NCI-H1417 treated with DMSO at 0.1 percent for 48 hours (cell line): ENCODE measurements at places on chromosomes 2 and 18.

DNA sequence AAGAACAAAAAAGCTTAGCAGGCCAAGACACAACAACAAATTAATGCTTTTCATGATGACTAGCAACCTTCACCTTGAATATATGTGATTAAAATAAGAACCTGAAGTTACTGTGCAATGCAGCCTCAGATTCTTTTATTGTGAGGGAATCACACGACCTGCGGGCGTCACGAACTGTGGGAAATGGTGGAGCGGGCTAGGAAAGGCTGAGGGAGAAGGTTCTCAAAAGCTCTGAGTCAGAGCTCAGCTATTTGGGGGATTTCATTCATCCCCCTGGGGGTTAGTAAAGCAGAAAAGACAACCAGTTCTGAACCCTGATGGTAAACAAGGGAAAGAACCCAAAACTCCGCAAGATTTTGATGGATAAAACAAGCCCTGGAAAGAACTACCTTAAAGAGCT, 89.3 kb upstream of the NCKAP5 start:
- no peak for DNase-seq

- DNase-seq: peak; percentile 13
Measured at GRCh38 chr2:168434146-168434545, 21.9 kb upstream of the CERS6 start.

DNA sequence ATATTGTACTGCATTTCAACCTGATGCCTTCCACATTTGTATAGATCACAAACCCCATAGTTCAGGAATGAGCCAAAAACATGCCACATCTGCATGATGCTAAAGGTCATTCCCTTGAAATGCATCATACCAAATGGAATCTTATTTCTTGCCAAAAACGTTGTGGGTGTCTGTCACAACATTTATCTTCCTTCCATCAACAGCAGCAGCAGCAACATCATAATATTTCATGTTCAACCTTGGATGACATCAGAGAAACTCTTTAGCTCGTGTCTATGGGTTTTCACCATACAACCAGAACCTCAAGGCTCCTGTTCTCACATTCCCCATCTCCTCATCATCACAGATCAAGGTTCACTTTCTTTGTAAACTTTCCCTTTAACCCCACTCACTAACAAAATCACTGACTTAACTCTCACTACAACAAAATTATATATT, 221.3 kb upstream of the CTAGE1 start:
- DNase-seq: no peak

- DNase-seq: no peak
Measured at GRCh38 chr2:9700109-9700495, 69.3 kb upstream of the YWHAQ start.

GRCh38 chr2:98474979-98475632, 30.4 kb downstream of the INPP4A start:
- DNase-seq: no peak

DNA sequence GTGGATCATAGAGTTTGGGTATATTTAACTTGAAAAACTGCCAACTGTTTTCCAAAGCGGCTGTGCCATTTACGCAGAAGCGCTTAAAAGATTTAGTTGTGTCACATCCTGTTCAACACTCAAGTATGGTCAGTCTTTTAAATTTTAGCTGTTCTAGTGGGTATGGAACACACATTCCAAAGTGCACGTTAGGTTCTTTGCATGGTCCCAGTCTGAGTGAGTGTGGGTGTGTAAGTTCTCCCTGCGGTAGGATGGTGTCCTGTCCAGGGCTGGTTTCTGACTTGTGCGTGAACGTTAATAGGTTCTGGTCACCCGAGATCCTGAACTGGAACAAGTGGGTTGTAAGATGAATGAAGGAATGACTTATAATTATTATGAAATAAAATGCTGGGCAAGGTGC, 28.4 kb upstream of the IL36G start:
- DNase-seq: no peak

GRCh38 chr2:169139145-169139544, 69.8 kb downstream of the DHRS9 start:
- no peak for DNase-seq

- DNase-seq: no peak
Measured at GRCh38 chr2:180196419-180196977, 189.4 kb upstream of the CWC22 start.

- DNase-seq: peak; percentile 53
Measured at GRCh38 chr18:3281456-3282400, 19.8 kb downstream of the MYL12B start.

DNA sequence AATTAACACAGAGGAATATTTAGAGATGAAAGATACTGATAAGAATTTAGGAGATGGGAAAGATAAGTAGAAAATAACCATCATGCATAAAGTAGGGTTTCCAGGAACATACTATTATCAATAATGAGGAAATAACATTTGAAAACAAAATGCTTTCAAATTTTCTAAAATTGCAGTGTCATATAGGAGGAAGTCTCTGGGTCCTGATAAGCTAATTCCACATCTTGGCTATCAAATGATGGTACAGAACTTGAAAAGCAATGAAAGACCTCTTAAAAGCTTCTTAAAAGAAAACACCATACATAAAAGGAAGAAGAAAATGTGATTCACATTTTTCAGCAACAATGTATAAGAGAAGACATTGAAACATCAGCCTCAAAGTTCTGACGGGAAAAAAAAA, 1024.8 kb downstream of the TSN start:
- no peak for DNase-seq

DNA sequence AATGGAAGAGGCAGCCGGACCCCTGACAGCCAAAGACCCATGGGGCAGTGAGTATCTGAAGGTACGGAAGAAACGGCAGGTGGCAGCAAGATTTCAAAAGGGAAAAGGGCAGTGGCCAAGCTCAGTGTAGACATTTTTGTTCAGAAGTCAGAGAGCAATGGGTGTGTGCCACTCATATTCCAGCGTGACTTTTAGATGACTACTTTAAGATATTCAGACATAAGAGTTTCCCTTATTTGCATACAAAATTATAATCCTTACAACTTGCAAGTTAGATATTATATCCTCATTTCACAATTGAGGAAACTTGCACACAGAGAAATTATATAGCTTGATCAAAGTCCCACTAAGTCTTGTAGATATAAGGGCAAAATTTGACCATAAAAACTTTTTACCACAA, 60.7 kb upstream of the CYTIP start:
- DNase-seq: no peak

- no peak for DNase-seq
Measured at GRCh38 chr2:134305109-134305491, 51.2 kb downstream of the MGAT5 start.

- no peak for DNase-seq
Measured at GRCh38 chr18:74457043-74457724, at the start of gene DIPK1C. TSS of gene DIPK1C (minus strand) at chr18:74457308. CDS start at chr18:74457259, 49 bp downstream.

- DNase-seq: no peak
Measured at GRCh38 chr2:29139731-29140130, 24.5 kb downstream of the CLIP4 start.

DNA sequence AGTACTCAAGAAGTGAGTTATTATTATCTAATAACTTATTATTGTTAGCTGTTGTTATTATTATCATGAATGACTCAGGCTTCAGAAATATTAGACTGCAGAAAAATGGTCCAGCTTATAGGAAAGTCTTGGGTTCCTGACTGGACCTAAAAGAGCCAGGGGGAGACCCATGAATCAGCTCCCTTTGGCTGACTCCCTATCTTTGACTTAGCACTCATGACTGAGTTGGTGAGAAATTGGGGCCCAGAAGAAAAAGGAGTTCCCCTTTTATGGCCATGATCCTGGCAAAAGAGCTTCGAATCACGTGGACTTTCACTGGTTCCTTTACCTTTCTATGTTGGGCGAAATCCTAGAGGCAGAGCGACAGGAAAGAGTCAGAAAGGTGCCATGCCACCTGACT, 145.8 kb downstream of the MYO3B start:
- no peak for DNase-seq

- DNase-seq: no peak
Measured at GRCh38 chr18:51537487-51537886, 340.0 kb upstream of the MEX3C start.
